ENCODE measurements at places on chromosomes 13 and 19.

DNA sequence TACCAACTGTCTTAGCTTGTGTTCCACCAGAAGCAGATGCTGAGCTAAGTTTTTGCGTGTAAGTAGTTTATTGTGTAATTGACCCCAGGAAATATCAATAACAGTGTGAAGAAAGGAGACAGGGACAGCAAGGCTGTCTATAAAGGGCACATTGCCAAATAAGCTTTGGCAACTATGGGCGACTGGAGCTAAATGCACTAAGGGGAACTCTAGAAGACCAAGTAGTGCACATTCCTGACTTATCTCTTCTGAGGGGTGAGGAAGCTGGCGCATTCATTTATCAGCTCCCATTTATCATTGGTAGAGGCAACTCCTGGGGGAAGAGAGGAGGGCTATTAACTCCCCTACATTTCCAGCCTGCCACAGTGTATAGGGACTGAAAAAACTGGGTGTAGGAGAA, 135.0 kb downstream of the DLEU7 start:
- no peak for DNase-seq

- no peak for DNase-seq
Observed at GRCh38 chr19:3163230-3163886, 15.2 kb upstream of the S1PR4 start.

DNA sequence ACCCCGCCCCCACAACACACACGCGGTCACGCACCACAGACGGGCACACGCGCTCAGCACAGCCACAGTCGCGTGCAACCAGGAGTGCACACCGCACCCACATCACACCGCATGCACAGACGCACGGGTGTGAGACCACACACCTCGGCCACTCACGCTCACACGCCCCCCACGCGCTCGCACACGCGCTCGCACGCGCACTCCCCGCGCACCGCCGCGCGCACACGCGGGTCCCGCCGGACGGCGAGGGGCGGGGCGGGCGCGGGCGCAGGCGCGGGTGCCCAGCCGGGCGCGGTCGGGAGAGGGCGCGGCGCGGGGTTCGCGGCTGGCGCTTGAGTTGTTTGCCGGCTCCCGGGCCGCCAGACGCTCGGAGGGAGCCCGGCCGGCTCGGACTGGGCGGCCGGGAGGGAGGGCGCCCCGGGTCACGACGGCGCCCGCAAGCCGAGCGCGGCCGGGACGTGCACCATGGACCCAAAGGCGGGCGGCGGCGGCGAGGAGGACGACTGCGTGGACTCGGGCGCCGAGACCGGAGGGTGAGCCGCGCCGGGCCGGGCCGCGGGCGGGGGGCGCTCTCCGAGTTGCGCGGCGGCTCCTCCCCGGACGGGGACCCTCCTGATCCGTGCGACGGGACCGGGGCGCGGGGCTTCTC, at the start of gene FAM124A:
Gene FAM124A (plus strand): TSS at position 362 of the 649 bp plus-strand sequence. CDS start 104 bp downstream, at position 466.
- DNase-seq, result no peak

DNA sequence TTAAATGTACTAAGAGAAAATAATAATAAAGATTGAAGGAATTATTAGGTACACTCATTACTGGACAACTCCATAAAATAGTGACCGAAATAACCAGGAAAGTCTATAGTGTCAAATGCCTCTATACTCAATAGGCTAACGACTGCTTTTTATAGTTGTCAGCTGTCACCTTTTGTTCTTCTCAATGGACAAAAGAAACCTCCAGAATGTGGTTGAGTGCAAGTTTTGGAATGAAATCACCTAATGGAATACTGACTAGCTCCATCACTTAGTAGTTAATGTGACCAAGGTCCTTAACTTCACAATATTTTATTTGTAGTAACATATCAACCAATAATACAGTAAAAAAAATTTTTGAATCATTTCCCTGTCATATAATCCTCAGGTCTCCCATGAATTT, 18.1 kb downstream of the TSC22D1 start:
- no peak for DNase-seq

- no peak for DNase-seq
Observed at GRCh38 chr19:17860331-17860992, 752 bp downstream of the RPL18A start.

Data from stimulated activated CD4-positive, alpha-beta T cell treated with anti-CD3 and anti-CD28 coated beads, Interleukin-1b, Interleukin-23, amount 100 ng/mL, for 1 hour (primary cell).